ENCODE measurements at places on chromosomes 1 and 21. TPM values are rescaled to one million over a fixed set of nuclear protein-coding genes. Genes with fewer than 3 reads are reported as not detected.

GBP5 gene
- 0.44 TPM for polyA plus RNA-seq

DNA sequence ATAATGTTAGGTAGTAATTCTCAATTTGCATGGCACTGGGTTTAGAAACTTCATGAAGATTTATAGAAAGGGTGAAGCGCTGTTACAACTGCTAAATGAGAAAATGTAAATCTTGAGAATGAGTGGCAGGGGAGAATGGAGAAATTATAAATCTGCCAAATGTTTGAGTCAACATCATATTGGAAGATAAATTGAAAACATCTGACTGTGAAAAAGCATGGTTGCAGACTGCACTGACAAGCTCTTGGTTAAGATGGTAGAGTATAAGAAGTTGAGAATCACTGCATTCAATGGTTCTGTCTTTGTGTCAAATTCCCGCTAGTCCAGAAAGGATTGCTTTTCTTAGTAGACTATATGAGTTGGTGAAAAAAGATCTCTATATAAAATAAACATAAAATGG is 113.3 kb upstream of the DUSP10 start:
- no peak for DNase-seq

DNA sequence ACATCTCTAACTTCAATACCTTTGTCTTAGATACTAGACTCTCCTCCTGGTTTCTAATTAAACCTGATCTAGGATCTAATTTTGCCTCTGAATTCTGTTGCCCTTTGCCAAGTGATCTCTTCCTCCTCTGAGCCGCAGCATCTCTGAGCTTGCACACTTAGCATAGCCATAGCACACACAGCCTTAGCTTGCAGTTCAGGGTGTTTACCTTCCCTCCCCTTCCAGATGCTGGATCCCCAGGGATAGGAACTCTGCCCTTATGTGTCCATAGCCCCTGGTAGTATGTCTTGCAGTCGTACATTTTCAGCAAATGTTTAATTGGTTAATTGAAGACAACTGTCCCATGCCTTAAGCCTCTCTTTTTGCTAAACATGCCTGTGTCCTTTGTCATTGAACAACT is 30.3 kb downstream of the SELL start:
- DNase-seq = no peak

GRCh38 chr1:109768820-109769219 is 5.1 kb upstream of the EPS8L3 start:
- DNase-seq = no peak

GRCh38 chr1:60886793-60887331 is 195.5 kb upstream of the NFIA start:
- DNase-seq = no peak

DNA sequence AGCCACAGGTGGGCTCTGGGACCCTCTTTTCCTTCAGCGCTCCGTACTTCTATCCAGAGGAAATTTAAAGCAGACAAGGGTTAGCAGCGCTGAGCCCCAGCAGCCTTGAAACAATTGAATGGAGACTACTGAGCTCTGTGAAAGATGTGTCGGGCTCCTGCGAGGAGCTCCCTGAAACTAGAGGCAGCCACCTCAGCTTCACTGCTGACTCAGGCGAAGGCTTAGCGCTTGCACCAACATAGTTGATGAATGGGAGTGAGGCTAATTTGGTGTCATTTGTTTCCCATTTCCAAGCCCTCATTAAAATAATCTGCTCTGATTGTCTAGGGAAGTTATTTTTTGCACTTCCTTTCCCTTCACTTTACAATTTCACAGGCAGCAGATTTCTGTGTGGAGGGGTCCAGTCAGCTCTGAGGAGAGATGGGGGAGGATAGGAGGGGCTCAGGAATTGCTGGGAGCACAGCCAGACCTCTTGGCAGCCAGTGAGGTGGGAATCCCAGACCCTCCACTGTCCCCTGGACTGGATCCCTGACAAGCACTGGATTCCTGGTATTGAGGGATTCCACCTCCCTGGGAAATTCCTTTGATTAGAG is 398.9 kb upstream of the PLXNA2 start:
- no peak for DNase-seq

DNA sequence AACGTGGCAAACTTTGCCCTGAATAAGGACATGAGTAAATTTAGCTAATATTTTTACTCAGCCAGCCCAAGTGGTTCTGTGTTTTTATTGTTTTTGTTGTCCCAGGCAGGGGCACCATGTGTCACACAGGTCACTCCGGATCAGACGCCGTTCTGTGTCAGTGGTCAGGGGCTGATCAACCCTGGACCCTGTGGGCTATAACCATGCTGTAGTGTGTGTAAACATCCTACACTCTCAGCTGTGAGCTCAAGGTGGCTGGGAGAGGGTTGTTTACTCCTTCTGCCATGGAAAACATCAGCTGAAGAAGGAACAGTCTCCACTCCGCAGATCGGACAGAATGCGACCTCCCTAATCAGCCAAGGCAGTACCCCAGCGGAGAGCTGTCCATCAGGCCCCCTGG is 26.5 kb upstream of the KCNQ4 start:
- no peak for DNase-seq

Measured in left renal cortex interstitium (tissue), 4 donors.